ENCODE measurements at places on chromosomes 1 and 21. TPM values are rescaled to one million over a fixed set of nuclear protein-coding genes. Genes with fewer than 3 reads are reported as not detected.
A peak's percentile ranks its signal among the peaks of the same experiment; 100 is the strongest.

- no peak overlapping the region for H3K4me3 ChIP-seq
- H3K27ac ChIP-seq = no peak overlapping the region
- no peaks in the 10 kb centered on the region for H3K27me3 ChIP-seq
- H3K4me1 ChIP-seq = no peaks in the 10 kb centered on the region
- no peak for DNase-seq
Observed at GRCh38 chr1:116764906-116765862, 11.0 kb downstream of the CD2 start.

- peaks cover 6% of the 10 kb centered on the region for H3K4me1 ChIP-seq
- no peaks in the 10 kb centered on the region for H3K36me3 ChIP-seq
- no peaks in the 10 kb centered on the region for H3K27me3 ChIP-seq
- H3K4me3 ChIP-seq = peak overlapping the region; percentile 37
- DNase-seq = no peak
Observed at GRCh38 chr1:91501523-91501851, 836 bp downstream of the CDC7 start.

GRCh38 chr1:223221686-223222085 is 78.6 kb upstream of the TLR5 start:
- DNase-seq = no peak
- H3K4me3 ChIP-seq = no peak overlapping the region
- no peaks in the 10 kb centered on the region for H3K27me3 ChIP-seq
- H3K36me3 ChIP-seq = no peaks in the 10 kb centered on the region

- no peak overlapping the region for H3K4me3 ChIP-seq
- no peaks in the 10 kb centered on the region for H3K36me3 ChIP-seq
- no peaks in the 10 kb centered on the region for H3K27me3 ChIP-seq
Observed at GRCh38 chr21:42456457-42456856, 39.6 kb downstream of the RSPH1 start.

The MAEL gene
- not detected for total RNA-seq

The CD1E gene
- 0.92 TPM for total RNA-seq

The GJA5 gene
- total RNA-seq = 4.0 TPM

The FAM72D gene
- not detected for total RNA-seq

The HAO2 gene
- total RNA-seq = not detected

The IL12RB2 gene
- 0.45 TPM for total RNA-seq
